ENCODE measurements at places on chromosomes 12 and 14. TPM values are rescaled to one million over a fixed set of nuclear protein-coding genes. Genes with fewer than 3 reads are reported as not detected.

DNA sequence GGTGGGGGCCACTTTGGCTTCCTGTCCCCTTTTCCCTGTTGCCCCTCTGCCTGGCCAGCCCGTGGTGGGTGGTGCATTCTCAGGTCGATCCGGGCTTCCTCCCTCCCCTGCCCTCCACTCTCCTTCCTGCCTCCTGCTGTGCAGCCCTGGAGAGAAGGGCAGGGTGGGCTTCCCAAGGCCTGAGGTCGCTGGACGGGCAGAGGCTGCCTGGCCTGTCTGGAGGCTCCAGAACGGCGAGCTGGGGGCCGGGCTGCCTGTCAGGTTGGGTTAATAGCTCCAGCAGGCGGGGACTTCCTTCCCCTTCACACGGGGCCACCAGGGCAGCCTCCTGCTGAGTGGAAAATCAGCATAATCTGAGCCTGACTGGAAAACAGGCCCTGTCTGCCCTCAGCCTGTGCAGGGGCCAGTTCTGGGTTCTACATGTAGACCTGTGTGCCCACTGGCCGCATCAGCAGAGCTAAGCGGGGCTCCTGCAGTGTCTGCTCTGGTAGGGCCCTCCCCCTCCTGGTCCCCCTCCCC lies 11.3 kb downstream of the KIF26A start:
- H3K27ac ChIP-seq: no peak overlapping the region
- H3K4me1 ChIP-seq: peaks cover 13% of the 10 kb centered on the region
- no peak overlapping the region for H3K4me3 ChIP-seq
- peak; percentile 77 for DNase-seq
- no peaks in the 10 kb centered on the region for H3K36me3 ChIP-seq

- H3K4me1 ChIP-seq: peaks cover 13% of the 10 kb centered on the region
- no peaks in the 10 kb centered on the region for H3K27me3 ChIP-seq
- H3K27ac ChIP-seq: no peak overlapping the region
- no peak for DNase-seq
Observed at GRCh38 chr12:93163260-93164036, 214.3 kb upstream of the NUDT4 start.

The TEX52 gene
- total RNA-seq: not detected

The TUNAR gene
- not detected for total RNA-seq

DNA sequence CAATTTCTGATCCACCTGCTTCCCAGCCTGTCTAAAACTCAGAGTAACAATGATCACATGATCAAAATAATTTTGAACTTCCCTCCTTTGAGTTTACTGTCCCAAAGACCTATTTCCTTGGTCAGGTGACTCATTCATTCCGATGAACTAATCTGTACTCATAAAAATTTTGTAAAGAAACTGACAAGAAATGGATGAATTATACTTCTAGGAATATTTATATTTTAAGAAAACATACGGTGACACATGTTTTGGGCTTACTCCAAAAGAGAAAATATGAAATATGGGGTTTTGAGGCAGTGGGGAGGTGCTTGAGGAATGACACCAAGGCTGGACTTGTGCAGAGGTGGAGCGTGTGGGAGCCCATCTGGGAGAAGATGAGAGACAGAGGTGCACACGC lies 42.0 kb downstream of the GUCY2C start:
- no peaks in the 10 kb centered on the region for H3K36me3 ChIP-seq
- H3K27ac ChIP-seq: no peak overlapping the region
- no peaks in the 10 kb centered on the region for H3K4me1 ChIP-seq
- DNase-seq: no peak
- H3K4me3 ChIP-seq: no peak overlapping the region

DNA sequence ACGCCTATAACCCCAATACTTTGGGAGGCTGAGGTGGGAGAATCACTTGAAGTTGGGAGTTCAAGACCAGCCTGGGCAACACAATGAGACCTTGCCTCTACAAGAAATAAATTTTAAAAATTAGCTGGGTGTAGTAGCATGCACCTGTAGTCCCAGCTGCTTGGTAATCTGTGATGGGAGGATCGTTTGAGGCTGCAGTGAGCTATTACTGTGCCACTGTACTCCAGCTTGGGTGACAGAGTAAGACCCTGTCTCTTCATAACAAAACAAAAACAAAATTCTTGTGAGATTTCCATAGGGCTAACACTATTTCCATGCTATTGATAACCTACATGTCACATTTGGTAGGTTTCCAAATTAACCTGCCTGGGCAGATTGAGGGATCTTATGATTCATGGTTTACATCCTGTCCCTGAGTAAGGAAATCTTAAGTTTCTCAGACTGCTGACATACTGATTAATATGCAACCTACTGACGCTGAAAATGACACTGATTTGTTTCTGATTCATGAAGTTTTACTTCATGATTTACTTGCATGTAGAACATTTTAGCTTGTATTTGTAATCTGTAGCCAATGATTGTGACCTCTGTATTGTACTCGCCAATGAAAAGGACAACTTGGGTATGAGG lies 15.9 kb downstream of the ATP6V1D start:
- H3K36me3 ChIP-seq: peaks cover 44% of the 10 kb centered on the region
- no peak for DNase-seq
- H3K4me3 ChIP-seq: no peak overlapping the region
- no peak overlapping the region for H3K27ac ChIP-seq
- no peaks in the 10 kb centered on the region for H3K4me1 ChIP-seq

Data from sigmoid colon (tissue), 7 donors.